Substantia nigra (tissue), 51 donors: ENCODE measurements at places on chromosomes 2 and 18.

- no peak for DNase-seq
These were observed 9.5 kb downstream of the USP40 start for GRCh38 chr2:233556881-233557736.

DNA sequence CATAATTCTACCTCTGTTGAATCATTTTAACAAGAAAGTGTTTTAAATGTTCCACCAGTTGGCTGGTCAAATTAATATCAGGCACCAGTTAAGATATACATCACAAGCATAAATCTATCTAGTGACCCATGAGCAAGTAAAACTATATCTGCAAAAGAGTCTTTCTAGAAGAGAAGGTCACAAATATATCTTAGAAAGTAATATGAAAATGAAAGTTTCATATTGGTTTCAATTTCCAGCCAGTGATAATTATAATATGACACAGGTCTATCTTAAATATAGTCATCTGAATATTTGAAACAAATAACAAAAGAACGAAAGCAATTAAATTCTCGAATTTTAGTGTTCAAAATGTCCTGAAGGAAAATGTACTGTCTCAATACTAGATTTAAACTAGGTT, 282.5 kb upstream of the KYNU start:
- no peak for DNase-seq

GRCh38 chr2:229485857-229486256, 214.8 kb upstream of the PID1 start:
- no peak for DNase-seq

DNA sequence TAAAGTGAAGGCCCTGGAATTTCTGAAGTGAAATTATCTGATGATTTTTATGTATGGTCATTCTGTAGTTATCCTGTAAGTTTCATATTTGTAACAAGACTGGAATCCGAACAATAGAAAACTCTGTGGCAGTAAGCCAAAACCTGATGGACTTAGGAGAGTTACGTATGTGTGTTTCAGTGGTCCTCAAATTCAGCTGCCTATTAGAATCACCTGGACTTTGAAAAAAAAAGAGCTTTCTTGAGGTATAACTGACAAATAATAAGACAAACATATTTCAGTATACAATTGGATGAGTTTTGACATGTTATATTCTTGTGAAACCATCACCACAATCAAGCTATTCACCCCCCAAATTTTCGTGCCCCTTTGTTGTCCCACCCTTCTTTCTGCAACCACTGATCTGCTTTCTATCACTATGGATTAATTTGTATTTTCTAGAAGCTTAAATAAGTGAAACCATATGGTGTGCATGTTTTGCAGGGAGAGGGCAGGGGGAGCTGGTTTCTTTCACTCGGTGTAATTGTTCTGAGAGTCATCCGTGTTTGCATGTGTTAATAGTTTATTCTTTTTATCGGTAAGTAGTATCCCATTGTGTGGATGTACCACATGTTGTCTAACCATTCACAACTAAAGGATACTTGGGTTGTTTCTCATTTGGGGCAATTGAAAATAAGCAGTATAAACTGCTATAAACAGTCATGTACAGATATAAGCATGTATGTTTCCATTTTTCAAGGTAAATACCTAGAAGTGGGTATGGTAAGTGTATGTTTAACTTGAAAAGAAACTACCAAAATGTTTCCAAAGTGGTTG, 50.2 kb upstream of the EML4 start:
- DNase-seq = no peak

DNA sequence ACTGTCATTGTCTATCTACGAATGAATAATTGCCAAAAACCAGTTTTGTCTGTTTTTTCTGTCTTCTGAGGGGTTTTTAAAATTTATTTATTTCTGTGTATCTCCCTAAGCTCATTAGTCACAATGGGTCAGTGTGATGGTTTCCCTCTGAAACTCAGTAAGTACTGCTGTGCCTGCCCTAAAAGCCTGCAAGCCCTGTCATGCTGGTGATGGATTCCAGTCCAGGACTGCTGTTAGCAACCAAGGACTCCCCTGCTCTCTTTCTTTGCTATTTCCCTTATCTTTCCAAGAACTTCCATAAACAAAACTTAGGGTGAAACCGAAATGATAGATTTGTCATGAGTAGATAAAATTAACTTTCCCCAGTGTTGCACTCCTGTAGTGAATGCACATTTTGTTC, 11.8 kb upstream of the DSG2 start:
- no peak for DNase-seq

- no peak for DNase-seq
These were observed 387.6 kb downstream of the DCDC2C start for GRCh38 chr2:4090668-4091630.

GRCh38 chr18:31587529-31587928, 4.1 kb upstream of the TTR start:
- DNase-seq = no peak

- DNase-seq = peak; percentile 28
These were observed 473.7 kb upstream of the SALL3 start for GRCh38 chr18:78505851-78506461.

- no peak for DNase-seq
These were observed 141.6 kb downstream of the WDPCP start for GRCh38 chr2:63446658-63447057.

DNA sequence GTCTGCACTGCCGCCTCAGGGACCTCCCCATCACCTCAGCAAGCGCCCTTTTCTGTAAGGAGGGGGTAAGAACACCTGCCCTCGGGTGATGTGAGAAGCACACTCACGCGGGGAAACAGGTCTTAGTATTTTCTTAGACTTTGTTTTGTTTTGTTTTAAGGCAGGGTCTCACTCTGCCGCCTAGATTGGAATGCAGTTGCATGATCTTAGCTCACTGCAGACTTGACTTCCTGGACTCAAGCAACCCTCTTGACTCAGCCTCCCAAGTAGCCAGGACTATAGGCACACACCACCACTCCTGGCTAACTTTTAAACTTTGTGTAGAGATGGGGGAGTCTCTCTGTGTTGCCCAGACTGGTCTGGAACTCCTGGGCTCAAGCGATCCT, 37.1 kb downstream of the RAMP1 start:
- no peak for DNase-seq

DNA sequence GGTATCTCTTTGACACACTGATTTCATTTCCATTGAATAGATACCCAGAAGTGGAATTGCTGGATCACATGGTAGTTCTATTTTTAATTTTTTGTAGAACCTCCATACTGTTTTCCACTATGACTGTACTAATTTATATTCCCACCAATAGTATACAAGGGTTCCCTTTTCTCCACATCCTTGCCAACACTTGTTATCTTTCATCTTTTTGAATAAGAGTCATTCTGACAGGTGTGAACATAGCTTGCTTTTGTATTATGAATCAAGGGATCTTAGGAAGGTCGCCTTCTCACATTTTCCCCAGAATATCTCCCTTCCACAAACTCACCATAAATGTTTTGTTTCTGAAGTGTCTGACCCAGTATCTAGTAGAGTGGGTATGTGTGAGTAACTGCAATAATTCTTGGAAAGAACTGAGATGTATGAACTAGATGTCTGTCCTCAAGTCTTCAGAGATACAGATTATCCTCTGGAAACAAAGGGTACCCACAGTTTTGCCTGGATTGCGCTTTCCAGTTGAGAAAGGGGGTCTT, 17.1 kb upstream of the SP3 start:
- no peak for DNase-seq

DNA sequence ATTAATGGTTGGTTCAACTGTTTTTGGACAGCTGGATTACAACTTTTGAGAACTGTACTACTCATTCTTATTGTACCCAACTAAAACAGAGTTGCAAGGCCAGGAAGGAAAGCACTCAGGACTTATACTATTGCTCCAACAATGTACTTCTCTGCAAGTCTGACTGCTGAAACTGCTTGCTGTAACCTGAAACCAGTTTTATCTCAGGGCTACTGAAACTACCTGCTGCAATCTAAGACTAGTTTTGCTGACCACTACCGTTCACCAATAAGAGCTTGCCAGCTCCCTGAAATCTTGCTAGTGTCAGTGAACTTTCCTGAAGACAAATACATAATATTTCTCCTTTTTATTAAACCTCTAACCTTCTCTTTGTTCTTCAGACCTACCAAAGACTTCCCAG, 157.3 kb downstream of the CDCA7 start:
- DNase-seq = no peak

DNA sequence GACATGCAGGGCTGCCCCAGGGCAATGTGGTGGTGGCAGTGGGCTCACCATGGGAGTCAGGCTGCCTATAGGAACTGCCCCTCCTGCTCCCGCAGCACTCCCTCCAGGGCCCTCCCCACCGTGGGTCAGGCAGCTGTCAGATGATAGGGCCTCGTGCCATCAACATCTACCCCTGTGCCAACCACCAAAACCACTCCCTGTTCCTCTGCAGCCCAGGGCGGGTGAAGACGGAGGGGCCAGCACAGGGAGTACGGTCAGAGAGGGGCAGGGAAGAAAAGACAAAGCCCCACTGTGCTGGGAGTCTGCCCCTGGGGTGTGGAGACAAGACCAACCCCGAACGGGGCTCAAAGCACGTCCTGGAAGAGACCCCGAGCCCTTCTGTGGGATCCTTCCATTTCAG, 97.4 kb downstream of the TNS1 start:
- DNase-seq = peak; percentile 65

- DNase-seq = no peak
These were observed 82.3 kb upstream of the ASAP2 start for GRCh38 chr2:9124231-9124741.

GRCh38 chr2:222318712-222319585, 20.2 kb upstream of the PAX3 start:
- no peak for DNase-seq

- no peak for DNase-seq
These were observed 129.7 kb upstream of the KCNH7 start for GRCh38 chr2:162968306-162968705.

- DNase-seq = no peak
These were observed 2.8 kb downstream of the ASB18 start for GRCh38 chr2:236261452-236261851.

GRCh38 chr18:67308819-67309218, 207.7 kb downstream of the DSEL start:
- DNase-seq = no peak

DNA sequence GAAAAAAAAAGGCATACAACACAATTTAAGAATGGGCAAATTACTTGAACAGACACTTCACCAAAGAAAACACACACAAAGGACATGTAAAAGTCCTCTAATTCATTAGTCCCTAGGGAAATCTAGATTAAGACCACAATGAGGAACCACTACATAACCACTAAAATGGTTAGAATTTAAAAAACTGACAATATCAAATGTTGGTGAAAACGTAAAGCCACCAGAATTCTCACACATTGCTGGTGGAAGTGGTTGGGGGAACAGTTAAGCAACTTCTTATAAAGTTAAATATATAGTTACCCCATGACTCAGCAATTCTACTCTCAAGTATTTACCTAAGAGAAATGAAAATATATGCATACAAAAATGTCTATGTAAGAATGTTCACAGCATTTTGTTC, 11.8 kb downstream of the RTN4 start:
- DNase-seq = no peak

- no peak for DNase-seq
These were observed 95.5 kb upstream of the ATP8B1 start for GRCh38 chr18:57898506-57899124.

DNA sequence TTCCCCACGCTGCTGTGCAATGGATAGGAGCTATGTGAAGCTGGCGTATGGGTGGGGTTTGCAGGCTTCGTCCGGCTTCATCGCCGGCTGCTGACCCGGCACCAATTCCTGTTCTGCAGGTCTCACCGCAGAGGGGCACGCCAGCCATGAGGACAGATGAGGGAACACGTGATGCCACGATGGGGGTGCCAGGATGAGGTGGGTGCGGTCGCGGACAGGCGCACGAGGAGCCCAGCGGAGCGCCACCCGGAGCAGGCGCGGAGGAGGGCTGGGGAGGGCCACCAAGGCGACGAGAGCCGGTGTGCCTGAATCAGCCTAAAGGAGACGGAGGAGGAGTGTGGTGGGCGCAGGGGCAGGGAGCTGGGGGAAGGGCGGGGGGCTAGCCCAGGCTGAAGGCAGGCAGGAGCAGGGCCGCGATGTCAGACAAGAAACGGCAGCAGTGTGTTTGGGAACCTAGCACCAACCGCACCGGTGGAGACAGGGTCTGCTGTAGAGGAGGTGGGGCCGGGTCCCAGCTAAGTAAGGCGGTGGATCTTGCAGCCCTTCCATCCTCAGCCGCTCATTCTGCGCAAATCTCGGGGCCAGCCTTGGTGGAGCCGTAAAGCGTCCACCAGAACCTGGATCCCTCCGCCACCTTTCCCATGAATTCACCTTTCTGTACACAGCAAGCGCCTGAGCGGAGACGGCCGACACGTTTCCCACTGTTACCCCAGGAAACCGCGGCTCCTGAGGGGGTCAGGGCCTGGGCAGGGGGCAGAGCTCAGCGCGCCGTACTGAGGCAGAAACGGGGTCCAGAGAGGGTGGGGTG, 17.0 kb upstream of the CD8A start:
- DNase-seq = no peak

DNA sequence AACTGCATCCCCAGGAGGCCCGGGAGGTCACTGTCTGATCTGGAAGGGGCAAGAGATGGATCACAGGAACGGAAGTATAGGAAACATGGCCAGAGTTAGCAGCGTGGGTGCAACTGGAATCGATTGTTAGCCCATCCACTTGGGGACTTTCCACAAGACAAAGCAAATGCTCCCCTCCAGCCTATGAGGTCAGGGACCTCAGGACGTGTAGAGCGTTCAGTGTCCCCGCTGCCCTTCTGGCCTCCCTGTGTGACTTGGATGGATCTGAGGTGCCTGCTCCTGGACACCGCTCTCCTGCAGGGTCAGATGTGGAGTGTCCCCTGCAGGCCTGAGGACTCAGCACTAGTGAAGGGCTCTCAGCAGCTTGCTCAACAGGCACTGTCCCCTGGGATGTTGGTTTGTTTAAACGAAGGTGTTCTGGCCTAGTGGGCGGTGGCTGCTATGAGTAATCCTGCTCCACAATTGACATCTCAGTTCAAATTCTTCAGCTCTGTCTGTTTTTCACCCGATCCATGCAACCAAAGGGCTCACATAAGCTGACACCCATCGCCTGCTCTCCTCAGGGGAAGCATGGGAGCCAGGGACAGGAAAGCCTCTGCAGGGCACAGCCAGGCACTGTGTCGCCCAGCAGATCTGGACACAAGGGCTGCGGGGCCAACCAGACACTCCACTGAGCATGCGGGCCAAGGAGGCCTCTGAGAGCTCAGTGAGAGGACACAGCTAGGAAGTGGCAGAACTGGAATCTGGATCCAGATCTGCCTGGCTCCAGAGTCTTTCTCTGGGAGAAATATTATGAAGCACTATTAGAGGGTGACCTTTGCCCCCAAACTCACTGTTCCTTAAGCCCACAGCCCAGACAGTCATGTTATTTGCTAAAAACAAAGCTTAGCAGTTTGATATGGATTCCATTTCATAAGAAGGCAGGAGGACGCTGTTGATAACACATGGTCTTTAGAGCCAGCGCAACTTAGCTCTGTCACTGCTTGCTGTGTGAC, 78.5 kb downstream of the RHOB start:
- DNase-seq = no peak

GRCh38 chr2:165762723-165763122, 31.3 kb downstream of the GALNT3 start:
- DNase-seq = no peak

- DNase-seq = no peak
These were observed 1134.8 kb upstream of the ZEB2 start for GRCh38 chr2:145654746-145655145.
